ENCODE measurements at places on chromosomes 12 and 14.

DNA sequence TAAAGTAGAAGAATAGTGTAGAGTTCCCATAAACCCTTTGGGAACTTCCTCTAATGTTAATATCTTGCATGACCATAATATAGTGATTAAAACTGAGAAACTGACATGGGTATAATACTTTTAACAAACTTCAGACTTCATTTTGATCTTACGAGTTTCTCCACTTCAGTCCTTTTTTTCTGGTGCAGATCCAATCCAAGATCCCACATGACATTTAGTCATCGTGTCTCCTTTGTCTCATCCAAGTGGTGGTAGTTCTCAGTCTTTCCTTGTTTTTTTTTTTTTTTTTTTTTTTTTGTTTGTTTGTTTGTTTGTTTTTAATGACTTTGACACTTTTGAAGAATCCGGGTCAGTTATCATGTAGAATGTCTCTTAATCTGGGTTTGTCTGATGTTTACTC is 179.2 kb downstream of the CACNA1C start:
- DNase-seq: no peak

- no peak for DNase-seq
Observed at GRCh38 chr14:104001003-104001402, 58.7 kb upstream of the RD3L start.

DNA sequence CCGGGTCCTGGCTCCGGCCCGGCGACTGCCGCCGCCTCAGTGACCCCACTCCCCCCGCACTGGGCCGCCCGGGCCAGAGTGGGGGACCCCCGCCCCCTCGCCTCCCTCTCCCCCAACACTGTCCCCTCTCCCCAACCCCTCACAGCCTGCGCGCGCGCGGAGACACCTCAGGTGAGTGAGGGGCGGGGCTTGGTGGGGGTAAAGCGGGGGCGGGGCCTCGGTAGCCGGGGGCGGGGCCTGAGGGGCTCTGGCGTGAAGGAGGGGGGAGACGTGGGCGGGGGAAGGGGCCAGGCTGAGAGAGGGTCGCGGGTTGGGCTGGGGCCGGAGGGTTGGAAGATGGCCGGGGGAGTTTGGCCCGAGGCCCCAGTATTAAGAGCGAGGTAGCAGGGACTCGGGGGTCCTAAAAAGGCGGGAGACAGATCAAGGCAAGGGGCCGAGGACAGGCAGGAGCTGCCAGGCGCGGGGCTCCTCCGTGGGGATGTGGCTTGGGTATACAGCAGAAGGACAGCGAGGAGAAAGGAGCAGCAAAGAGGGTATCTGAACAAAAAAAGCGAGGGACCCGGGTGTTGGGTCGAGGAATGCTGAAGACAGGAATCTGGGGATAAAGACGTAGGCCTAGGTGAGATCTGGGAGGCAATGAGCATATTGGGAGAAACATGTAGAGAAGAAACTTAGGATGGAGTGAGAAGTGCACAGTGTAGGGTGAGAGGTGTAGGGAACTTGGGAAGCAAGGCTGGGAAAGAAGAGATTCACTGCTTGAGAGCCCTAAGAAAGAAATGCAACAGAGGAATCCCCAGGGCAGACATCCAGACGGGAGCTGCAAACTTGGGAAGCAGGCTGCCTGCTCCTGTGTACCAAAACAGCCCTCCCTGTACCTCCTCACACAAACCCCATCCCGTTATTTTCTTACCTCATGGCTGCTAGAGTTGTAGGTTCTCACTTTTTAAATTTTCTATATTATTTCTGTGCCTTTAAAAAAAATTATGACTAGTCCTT is 10.8 kb downstream of the SUOX start:
- peak; percentile 59 for DNase-seq

GRCh38 chr12:132222096-132222807 is 78.0 kb downstream of the NOC4L start:
- no peak for DNase-seq

DNA sequence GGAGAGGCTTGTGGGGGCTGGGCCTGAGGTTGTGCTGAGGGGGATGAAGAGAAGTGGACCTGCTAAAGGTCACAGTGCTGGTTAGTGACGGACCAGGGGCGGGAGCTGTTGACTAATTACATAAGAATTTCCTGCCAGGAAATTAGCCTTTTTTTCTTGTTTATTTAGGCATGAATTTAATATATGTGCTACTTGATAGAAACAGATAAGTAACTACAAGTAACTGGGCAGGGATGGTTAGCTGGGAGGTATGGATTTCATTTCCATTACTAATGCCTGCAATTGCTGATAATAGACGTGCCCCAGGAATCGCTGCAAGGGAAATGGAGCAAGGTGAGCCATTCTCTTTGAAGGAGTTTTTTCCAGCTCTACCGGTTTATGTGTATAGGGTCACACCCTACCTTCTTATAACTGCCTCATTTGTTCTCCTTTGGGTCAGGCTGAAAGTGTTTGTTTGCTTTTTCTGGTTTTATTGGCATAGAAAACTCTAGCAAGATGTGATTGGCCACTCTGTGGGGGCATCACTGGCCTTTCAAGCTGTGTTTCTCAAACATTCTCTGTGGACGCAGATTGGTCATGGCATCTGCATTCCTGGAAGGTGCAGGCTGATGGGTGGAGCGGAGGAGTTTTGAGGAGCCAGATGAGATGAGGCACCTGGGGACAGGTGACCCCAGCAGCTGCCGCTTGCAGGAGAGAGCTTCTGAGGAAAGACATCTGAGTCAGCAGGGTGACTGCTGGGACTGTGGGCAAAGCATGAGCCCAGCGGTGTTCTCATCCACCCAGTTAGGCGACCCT is 19.0 kb upstream of the GPRC5A start:
- no peak for DNase-seq

- DNase-seq: no peak
Observed at GRCh38 chr14:65915125-65915524, 502.6 kb downstream of the FUT8 start.

GRCh38 chr12:57008178-57008577 is 1.8 kb upstream of the ZBTB39 start:
- no peak for DNase-seq

DNA sequence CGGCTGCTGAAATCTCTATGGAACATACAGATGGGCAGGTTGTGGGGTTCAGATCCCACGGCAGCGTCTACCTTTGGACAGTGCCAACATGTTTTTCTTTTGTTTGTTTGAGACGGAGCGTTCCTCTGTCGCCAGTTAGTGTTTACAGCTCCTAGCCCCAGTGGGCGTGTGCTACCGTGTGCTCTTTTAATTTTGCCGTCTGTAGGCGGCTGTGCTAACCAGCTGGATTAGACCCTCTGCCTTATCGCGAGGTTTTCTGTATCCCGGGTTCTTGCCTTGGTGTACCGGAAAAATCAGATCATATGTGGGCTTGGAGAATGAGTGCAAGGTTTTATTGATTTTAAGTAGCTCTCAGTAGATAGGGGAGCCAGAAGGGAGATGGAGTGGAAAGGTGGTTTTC is 9.8 kb upstream of the GALNT6 start:
- DNase-seq: no peak

DNA sequence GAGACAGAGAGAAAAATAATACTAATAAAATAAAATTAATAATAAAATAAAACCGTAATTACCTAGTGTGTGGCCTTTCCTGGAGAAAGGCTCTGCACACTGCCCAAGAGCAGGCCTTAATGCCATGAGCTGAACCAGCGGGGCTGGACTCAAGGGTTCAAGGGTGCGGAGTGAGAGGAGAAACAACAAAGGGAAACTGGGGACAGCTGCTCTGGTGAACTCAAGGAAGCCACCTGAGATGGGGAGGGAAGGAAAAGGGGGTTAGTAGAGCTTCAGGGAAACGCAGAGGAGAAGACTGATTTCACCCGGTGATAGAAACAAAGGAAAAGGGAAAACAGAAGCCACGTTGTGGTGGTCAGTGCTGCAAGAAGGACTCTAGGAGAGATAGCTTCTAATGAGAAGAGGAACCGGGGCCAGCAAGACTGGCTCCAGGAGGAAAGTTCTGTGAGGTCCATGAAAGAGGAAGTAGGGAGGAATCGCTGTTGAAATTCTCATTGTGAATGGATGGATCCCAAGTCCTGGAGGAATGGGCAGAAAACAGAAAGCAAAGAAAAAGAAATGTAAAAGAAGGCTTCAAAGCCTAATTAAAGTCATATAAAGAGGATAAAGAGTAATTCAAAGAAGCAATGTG is 48.3 kb upstream of the BCL2L14 start:
- DNase-seq: no peak

- no peak for DNase-seq
Observed at GRCh38 chr14:105019861-105020814, 745 bp downstream of the CDCA4 start.

- DNase-seq: no peak
Observed at GRCh38 chr12:88562151-88562550, 18.1 kb downstream of the KITLG start.

DNA sequence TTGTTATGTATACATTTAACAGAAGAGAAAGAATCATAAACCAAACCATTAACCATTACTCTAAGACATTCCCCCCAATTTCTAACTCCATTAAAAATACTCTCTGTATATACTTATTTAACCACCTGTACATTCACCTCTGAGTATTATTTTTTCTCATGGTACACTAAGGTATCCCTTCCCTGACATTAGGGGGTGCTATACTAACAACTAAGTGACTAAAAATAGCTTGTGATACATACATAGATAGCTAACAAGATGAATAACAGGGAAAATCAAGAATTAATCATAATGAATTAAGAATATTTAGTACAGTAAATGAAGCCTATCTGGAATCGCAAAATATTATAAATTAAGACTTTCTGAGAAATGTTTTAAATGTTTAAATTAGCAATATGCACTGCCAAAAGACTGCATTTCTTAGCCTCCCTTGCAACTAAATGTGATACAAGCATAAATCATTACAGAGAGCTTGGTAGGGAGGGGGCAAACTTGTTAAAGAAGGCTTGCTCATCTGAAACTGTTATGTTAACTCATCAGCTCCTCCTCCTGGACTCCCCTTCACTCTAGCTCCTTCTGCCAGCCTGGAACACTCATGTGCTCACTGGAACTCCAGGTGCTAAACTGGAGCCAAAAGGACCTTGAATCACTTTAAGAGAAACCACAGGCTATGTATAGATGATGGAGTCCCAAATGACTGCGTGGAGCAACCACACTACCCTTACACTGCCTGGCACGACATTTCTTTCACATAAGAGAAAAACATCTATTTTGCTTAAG is 14.9 kb downstream of the C2CD5 start:
- DNase-seq: no peak

GRCh38 chr12:40058721-40059190 is 47.1 kb downstream of the SLC2A13 start:
- no peak for DNase-seq

DNA sequence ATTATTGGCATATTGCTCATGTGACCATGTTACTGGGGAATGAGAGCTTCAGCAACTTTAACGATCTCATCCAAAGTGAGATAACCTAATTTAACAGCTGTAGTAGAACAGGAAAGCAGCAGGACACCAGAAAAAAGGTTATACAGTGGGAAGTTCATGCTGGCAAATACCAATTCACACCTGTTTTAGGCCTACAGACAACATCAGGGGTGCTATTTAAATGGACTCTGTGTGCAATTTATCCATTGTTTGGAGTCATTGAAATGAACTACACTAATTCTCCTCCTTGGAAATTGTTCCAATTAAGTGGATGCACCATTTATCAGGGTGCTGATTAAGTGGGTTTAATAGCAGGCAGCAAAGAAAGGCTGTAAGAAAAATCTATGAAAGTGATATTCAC is 424.4 kb upstream of the LMO3 start:
- DNase-seq: no peak

DNA sequence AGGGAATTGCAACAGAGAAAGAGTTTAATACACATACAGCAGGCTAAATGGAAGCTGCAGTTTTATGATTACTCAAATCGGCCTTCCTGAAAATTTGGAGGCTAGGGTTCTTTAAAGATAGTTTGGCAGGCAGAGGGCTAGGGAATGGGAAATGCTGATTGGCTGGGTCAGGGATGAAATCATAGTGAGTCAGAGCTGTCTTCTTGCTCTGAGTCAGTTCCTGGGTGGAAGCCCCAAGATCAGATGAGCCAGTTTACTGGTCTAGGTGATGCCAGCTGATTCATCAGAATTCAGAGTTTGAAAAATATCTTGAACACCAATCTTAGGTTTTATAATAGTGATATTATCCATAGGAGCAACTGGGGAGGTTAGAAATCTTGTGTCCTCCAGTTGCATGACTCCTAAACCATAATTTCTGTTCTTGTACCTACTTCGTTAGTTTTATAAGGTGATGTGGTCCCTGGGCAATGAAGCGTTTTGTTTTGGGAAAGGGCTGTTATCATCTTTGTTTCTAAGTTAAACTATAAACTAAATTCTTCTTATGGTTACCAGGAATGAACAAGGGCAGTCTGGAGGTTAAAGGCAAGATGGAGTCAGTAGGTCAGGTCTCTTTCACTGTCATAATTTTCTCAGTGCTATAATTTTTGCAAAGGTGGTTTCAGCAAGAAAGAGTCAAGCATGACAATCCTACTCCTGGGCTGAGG is 257.8 kb upstream of the CCDC196 start:
- no peak for DNase-seq

DNA sequence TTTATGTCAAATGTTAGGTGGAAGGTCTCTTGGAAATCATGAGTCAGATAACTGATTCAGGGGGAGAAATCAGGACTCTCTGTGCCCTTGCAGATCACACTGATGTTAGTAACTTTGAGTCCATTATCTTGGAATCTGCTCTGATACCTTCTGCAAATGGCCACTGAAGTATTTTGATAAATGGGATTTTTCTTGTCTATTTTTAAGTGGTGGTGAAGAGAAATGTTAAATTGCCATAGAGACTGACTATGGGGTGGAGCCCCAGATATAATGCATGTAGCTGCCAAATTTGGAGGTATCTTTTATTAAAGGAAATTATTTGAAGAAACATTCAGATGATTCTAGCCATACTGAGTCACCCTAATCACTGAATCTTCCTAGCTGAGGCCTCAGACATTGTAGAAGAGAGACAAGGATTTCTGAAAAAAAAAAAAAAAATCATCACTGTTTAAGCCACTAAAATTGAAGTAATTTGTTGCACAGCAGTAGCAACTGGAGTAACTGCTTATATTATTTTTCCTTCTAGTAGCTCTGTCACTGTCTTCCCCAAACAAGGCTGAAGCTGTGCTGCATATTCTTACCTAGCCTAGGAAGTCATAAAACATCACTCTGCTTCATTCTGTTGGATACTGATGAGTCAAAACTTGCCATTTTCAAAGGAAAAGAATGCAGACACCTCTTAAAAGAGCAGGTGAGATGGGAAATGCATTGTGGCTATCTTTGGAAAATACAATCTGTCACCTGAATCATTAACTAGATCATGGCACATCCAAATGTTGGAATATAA is 36.0 kb upstream of the CLEC14A start:
- no peak for DNase-seq

- DNase-seq: no peak
Observed at GRCh38 chr12:96514328-96514727, 25.0 kb downstream of the CFAP54 start.

Measured in anterior cingulate cortex (tissue), 58 donors.